ENCODE measurements at places on chromosomes 16 and 17. TPM values are rescaled to one million over a fixed set of nuclear protein-coding genes. Genes with fewer than 3 reads are reported as not detected.

Gene KRTAP4-5
- not detected for total RNA-seq

Gene ZNF423
- total RNA-seq = 1.6 TPM

Gene ALOX15B
- total RNA-seq = 0.24 TPM

Gene KCNJ2
- 5.3 TPM for total RNA-seq

Gene SOST
- total RNA-seq = 0.14 TPM

- H3K4me3 ChIP-seq = peak overlapping the region; percentile 5
- H3K27me3 ChIP-seq = peaks cover 26% of the 10 kb centered on the region
- peaks cover 24% of the 10 kb centered on the region for H3K4me1 ChIP-seq
- DNase-seq = no peak
- H3K27ac ChIP-seq = no peak overlapping the region
Measured at GRCh38 chr17:7296189-7296861, 1.9 kb upstream of the YBX2 start.

DNA sequence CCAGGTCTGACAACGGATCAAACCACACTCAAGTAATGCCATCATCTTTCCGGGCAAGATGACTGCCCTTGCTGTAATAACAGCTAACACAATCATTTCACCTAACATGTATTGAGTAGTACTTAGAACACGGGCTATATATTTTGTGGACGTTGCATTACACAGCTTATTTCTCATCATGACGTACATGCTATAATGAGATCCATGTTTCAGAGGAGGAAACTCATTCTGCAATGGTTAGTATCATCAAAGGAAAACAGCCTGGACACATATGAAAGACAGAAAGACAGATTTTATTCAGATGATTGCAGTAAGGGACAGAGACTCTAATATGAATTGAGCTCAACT, 446.7 kb downstream of the HS3ST3B1 start:
- H3K27ac ChIP-seq = no peak overlapping the region
- no peak for DNase-seq
- H3K36me3 ChIP-seq = no peaks in the 10 kb centered on the region
- H3K4me1 ChIP-seq = peaks cover 13% of the 10 kb centered on the region

GRCh38 chr17:82668024-82668630, 19.9 kb upstream of the WDR45B start:
- no peak overlapping the region for H3K4me3 ChIP-seq
- H3K36me3 ChIP-seq = no peaks in the 10 kb centered on the region
- H3K27ac ChIP-seq = no peak overlapping the region
- H3K27me3 ChIP-seq = no peaks in the 10 kb centered on the region
- H3K4me1 ChIP-seq = no peaks in the 10 kb centered on the region
- no peak for DNase-seq

DNA sequence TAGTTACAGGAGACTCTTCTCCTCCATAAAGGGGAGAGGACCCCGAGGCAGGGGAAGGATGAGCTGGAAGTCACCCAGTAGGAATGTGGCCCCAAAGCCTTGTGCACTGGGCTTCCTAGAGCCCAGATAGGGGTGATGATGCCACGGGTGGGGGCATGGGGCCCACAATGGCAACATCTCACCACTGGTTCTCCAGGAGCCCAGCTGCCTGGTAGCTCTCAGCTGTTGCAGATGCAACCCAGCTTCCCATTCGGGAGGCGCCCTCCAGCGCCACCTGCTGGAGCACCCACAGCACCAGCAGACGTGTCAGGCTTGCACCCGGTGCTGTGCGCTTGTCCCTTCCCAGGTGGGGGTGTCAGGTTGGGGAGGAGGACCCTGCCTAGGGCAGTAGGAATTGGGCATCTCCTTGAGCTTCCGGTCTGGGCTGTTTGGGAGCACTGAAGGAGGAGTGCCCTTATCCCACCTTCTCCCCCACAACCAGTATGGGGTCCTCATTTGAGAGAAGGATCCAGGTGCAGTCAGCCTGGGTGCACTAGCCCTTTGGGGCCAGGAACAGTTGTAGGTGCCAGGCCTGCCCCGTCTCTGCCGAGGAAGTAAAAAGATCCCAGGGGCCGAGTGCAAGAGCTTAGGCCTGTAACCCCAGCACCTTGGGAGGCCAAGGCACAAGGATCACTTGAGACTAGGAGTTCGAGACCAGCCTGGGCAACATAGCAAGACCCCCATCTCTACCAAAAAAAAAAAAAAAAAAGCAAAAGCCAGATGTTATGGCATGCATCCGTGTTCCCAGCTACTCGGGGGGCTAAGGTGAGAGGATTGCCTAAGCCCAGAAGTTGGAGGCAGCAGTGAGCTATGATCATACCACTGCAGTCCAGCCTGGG, 14.4 kb downstream of the CDIPT start:
- peaks cover 22% of the 10 kb centered on the region for H3K36me3 ChIP-seq
- no peaks in the 10 kb centered on the region for H3K27me3 ChIP-seq
- no peak overlapping the region for H3K4me3 ChIP-seq
- peaks cover 12% of the 10 kb centered on the region for H3K4me1 ChIP-seq
- peak; percentile 90 for DNase-seq

- H3K27ac ChIP-seq = no peak overlapping the region
- H3K4me1 ChIP-seq = no peaks in the 10 kb centered on the region
- no peaks in the 10 kb centered on the region for H3K36me3 ChIP-seq
- no peak for DNase-seq
Measured at GRCh38 chr17:57032343-57032742, 52.7 kb upstream of the AKAP1 start.

DNA sequence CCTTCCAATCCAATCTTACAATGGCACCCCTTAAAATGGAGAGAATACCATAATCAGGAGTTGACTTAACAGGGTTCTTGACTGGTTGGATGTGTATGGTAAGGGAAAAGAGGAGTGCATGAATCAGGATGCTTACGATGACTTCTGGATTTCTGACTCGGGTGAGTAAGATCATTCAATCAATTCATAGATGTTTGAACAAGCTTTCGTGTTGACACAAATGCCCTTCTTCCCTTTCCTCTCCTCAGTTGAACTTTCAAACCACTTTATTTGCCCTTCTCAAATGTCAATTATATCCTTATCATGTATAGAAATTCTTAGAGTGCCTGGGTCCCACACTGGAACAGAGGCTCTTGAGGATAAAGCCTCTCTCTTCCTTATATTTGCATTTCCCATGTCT, 25.9 kb downstream of the ABCC12 start:
- no peak for DNase-seq
- H3K4me3 ChIP-seq = no peak overlapping the region
- no peaks in the 10 kb centered on the region for H3K4me1 ChIP-seq
- H3K27me3 ChIP-seq = no peaks in the 10 kb centered on the region

- peak overlapping the region; percentile 98 for H3K4me3 ChIP-seq
- H3K27ac ChIP-seq = peak overlapping the region; percentile 13
- DNase-seq = no peak
- H3K36me3 ChIP-seq = no peaks in the 10 kb centered on the region
Measured at GRCh38 chr16:3458852-3459361, 15.4 kb downstream of the NAA60 start.

DNA sequence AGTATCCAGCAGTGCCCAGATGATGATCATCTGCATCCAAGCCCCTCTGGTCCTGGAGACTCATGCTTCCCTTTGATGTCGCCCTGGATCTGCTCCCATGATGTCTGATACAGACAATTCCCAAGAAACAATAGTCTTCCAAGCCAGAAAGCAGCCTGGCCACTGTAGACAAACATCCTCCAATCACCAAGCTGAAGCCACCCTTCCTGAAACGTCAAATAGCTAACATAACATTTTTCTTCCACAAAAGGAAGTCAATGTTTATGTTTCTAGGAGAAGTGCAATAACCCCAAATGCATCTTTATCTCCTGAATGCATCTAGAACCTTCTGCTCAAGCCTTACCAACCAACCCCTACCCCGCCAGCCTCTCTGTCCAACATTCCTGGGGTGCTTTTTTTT, 1.2 kb upstream of the DPEP2 start:
- no peak overlapping the region for H3K4me3 ChIP-seq
- H3K27me3 ChIP-seq = no peaks in the 10 kb centered on the region
- no peaks in the 10 kb centered on the region for H3K36me3 ChIP-seq
- H3K4me1 ChIP-seq = peaks cover 36% of the 10 kb centered on the region

- DNase-seq = no peak
- no peaks in the 10 kb centered on the region for H3K27me3 ChIP-seq
- no peaks in the 10 kb centered on the region for H3K36me3 ChIP-seq
Measured at GRCh38 chr17:80650751-80651518, 106.3 kb downstream of the RPTOR start.

DNA sequence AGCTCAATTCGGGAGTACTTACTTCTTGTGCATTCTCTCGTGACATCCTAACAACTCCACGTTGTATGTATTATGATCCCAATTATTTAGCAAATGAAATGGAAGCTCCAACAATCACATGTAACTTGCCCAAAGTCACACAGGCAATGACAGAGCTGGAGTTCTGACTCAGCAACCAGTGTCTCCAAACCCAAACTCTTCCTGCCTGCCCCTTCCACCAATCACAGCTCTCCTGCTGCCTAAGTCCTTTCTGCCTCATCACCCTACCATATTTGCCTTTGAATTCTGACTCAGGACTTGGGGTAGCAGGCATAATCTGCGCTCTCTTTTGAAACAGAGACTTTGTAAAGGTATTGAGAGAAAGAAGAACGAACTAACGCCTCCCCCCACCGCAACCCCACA, 245.2 kb upstream of the MAF start:
- peak overlapping the region; percentile 35 for H3K4me3 ChIP-seq
- peaks cover 63% of the 10 kb centered on the region for H3K4me1 ChIP-seq
- no peak for DNase-seq
- no peaks in the 10 kb centered on the region for H3K27me3 ChIP-seq
- no peaks in the 10 kb centered on the region for H3K36me3 ChIP-seq
- no peak overlapping the region for H3K27ac ChIP-seq

GRCh38 chr16:78635807-78636206, 536.4 kb downstream of the WWOX start:
- no peak overlapping the region for H3K4me3 ChIP-seq
- DNase-seq = no peak
- H3K27ac ChIP-seq = no peak overlapping the region
- H3K36me3 ChIP-seq = no peaks in the 10 kb centered on the region
- H3K27me3 ChIP-seq = no peaks in the 10 kb centered on the region

GRCh38 chr17:78048346-78049292, 79.9 kb downstream of the TMC6 start:
- no peak overlapping the region for H3K4me3 ChIP-seq
- H3K36me3 ChIP-seq = peaks cover 59% of the 10 kb centered on the region
- H3K27ac ChIP-seq = no peak overlapping the region
- H3K4me1 ChIP-seq = no peaks in the 10 kb centered on the region
- no peak for DNase-seq

DNA sequence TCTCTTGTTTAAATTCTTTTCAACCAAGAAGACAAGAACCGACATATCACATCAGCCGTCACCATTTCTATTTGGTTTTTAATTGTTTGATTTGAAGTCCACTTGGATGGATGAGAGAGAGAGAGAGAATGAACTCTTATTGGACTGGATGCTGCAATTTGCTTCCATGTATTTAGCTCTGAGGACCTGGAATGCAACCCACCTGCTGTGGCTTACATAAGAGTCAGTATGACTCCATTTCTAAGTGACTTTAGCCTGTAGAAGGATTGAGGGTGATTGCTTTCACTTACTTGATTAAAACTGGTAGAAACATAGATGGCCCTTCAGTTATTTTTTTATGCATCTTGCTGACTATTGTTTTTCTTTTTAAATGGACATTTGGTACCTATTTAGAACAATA, 296.1 kb downstream of the CNTNAP4 start:
- DNase-seq = no peak
- H3K36me3 ChIP-seq = no peaks in the 10 kb centered on the region
- no peaks in the 10 kb centered on the region for H3K27me3 ChIP-seq

- peaks cover 32% of the 10 kb centered on the region for H3K36me3 ChIP-seq
- no peak overlapping the region for H3K4me3 ChIP-seq
- no peak overlapping the region for H3K27ac ChIP-seq
- DNase-seq = no peak
Measured at GRCh38 chr16:67803894-67804293, 2.5 kb downstream of the RANBP10 start.

GRCh38 chr17:7191571-7192270, 12.6 kb upstream of the ASGR1 start:
- H3K4me3 ChIP-seq = no peak overlapping the region
- no peaks in the 10 kb centered on the region for H3K4me1 ChIP-seq
- H3K27me3 ChIP-seq = no peaks in the 10 kb centered on the region
- H3K27ac ChIP-seq = no peak overlapping the region

DNA sequence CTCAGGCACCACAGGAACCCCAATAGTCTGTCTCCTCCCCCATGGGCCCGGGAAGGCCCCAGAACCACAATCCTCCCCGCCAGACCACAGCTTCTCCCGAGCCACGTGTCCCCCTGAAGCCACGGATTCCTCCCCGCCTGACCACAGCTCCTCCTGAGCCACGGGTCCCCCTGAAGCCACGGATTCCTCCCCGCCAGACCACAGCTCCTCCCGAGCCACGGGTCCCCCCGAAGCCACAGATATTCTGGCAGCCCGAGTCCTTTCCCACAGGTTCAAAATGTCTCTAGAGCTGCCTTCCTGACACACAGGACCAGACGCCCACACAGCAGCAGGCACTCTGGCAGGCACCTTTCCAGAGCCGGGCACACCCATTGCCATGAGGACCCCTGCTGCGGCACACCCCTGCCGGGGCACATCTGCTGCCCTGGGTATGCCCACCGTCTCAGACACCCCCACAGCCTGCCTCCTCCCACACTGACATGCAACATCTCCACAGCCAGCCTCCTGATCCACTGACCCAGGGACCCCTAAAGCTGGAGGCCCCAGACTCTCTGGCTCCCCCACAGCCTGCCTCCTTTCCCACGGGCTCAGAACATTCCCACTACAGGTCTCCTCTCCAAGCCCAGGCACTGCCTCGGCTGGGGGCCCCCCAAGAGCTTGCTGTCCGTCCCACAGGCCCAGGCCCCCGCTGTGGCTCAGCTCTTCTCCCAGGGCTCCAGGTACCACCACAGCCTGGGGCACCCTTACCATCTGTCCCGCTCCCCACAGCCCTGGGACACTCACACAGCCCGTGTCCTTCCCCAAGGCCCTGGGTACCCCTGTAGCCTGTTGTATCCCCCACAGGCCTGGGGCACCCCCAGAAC, 2.2 kb downstream of the KIAA0753 start:
- peaks cover 15% of the 10 kb centered on the region for H3K36me3 ChIP-seq
- peaks cover 20% of the 10 kb centered on the region for H3K4me1 ChIP-seq
- no peak overlapping the region for H3K4me3 ChIP-seq
- DNase-seq = no peak
- H3K27me3 ChIP-seq = no peaks in the 10 kb centered on the region

DNA sequence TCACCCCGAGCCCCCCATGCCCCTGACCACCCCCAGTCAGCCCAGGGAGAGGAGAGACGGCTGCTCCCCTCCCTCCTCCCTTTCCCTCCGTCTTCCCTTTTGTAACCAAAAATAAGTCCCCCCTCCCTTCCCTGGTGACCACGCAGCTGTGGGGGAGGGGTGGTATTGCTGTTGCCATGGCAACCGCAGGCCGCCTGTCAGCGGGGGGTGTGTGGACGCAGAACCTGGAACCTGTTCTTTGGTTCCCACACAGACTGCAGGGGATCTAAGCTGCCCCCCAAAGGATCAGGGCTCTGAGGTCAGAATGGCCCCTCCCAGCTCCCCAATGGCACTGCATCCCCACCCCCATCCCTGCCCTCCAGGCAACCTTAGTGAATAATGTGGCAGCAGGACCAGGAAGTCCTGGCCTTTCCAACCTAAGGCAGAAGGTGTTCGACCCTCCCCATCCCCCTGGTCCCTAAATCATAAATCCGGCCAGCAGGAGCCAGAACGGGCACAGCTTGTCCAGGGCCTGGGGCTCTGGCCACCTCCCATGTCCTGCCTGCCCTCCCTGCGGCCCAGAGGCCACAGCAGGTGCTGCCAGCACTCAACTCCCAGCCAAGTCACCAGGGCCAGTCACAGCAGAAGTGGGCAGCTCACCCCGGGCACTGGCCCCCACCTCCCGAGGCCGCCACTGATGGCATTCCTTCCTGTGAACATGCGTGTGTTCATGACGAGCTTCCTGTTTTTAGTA, 12.0 kb downstream of the CA4 start:
- no peak for DNase-seq
- H3K4me1 ChIP-seq = no peaks in the 10 kb centered on the region
- no peaks in the 10 kb centered on the region for H3K27me3 ChIP-seq
- H3K36me3 ChIP-seq = no peaks in the 10 kb centered on the region

Measured in thymus (tissue), 14 donors.